ENCODE measurements at places on chromosomes 5 and 9.

DNA sequence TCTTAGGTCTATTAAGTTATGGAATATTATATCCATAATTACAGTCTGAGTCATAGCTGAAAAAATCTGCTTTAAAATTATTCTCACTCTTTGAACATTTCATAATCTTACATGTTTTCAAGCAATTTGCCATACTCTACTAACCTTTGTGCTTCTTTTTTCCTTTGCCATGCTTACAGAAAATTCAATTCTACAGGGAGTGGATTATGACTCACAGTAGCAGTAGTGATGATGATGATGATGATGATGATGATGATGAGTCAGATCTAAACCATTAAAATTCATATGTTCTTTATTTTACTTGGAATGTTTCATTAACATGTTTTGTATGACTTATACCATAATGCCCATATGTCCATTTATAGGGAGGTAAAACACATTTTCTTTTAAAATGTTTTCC is 207.1 kb downstream of the VPS13A start:
- DNase-seq = no peak

DNA sequence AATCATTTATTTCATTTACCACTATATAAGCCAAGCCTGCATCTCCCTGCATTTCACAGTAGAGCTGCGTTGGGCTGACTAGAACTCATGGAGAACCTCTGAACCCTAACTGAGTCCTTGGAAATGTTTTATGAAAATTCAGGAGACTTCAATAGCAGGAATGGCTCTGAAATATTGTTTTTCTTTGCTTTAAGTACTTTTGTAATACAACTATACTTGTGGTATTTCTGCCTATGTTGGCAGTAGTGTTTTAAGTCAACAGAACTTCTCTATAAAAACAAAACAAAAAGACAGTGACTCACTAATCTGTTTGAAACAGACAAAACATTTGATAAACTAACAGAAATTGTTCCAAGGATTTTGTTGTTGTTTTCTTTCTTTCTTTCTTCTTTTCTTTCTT is 489.2 kb upstream of the MEF2C start:
- no peak for DNase-seq

GRCh38 chr9:23538461-23539003 is 287.5 kb downstream of the ELAVL2 start:
- no peak for DNase-seq

- peak; percentile 12 for DNase-seq
Observed at GRCh38 chr5:43396762-43397304, 15.4 kb downstream of the CCL28 start.

DNA sequence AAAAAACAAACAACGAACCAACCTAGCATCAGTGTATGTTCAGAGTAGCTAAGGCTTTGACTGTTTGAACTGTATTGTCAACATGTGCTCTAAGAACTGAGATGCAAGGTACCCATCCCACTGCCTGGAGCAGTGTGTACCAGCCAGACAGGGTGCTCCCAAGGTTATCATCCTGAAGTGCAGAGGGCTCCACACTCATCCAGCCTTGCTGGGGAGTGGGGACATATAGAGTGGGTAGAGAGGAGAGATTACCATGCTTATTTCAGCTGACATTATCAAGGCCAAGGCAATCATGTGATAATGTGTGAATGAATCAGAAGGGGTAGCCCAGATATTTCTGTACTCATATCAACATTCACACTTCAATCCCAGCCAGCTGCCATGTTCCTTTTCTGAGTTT is 68.7 kb upstream of the ZNF622 start:
- DNase-seq = no peak

DNA sequence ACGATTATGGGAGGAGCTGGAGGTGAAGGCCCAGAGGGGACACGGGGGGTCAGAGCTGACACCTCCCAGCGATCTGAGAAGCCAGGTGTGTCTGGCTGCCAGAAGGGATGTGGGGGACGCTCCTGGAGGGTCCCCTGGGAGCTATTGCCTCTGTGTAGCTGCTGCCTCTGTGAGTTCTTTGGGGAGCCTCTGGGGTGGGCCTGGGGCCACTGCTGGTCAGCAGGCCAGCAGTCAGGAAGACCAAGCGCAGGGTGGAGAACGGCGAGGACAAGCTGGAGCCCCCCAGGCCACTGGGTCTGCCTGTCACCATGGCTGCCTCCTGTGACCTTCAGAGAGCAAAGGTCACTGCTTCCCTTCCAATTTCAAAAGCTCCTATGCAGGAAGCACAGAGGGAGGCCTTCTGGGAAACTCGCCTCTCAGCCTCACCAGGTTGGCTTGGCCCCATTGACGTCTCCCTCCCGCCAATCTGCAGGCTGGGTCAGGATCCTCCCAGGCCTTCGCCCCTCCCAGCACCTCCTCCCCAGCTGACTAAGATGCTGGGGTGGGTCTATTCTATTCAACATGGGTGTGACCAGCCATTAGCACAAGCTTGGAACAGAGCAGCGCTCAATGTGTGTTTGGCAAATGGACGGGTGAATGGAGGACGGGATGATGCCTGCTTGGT is 126.4 kb downstream of the GAPVD1 start:
- DNase-seq = no peak

GRCh38 chr5:134460551-134460950 is 48.9 kb upstream of the CDKN2AIPNL start:
- DNase-seq = no peak

DNA sequence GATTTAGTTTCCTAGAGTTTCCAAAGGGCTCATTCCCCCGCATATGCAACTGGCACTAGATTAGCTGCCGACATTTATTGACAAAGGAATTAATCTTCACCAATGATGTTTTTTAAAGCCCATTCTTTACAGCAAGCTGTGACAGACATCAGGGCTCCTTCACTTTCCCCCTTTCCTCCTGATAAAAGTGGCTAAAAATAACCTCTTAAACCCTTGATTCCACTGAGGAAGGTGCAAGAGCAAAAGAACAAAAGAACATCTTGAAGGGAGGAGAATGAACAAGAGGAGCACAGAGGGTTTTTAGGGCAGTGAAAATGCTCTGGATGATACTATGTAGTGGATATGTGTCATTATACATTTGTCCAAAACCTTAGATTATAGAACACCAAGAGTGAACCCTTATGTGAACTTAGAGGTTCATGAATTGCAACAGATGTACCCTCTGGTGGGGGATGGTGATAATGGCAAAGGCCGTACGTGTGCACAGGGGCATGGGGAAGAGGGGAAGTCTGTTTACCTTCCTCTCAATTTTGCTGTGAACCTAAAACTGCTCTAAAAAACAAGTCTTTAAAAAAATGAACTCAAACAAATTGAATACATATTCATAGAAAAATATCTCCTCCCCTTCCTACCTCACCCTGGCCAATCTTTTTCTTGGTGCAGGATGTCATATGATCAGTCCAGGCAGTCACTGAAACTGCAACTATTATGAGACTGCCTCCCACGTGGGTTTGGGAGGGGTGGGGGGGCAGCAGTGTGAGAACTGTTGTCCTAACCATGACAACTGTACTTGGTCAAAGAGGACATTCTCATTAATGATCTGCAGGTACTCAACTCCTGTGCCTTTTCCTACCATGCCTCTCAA is 83.0 kb downstream of the MARCHF3 start:
- no peak for DNase-seq

- no peak for DNase-seq
Observed at GRCh38 chr5:96812851-96813250, 5.1 kb upstream of the ERAP1 start.

GRCh38 chr9:105055917-105056316 is 128.0 kb upstream of the ABCA1 start:
- no peak for DNase-seq

DNA sequence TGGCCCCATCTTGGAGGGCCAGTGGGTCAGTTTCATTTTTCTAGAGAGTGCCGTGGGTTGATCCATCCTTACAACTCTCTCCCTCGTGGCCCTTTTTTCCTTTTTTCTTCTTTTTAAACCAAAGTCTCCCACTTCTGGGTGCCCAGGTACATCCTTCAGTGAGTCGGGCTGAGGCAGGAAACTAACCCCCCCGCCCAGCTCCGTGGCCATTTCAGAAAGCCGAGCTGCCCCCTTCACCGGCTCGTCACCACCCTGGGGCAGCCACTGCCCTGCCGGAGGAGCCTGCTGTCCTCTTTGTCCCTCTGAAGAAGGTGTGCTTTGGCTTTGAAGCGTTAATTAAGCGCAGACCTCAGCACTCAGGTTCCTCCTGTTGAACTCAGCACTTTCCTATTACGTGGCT is 5.2 kb downstream of the CFAP77 start:
- DNase-seq = no peak

DNA sequence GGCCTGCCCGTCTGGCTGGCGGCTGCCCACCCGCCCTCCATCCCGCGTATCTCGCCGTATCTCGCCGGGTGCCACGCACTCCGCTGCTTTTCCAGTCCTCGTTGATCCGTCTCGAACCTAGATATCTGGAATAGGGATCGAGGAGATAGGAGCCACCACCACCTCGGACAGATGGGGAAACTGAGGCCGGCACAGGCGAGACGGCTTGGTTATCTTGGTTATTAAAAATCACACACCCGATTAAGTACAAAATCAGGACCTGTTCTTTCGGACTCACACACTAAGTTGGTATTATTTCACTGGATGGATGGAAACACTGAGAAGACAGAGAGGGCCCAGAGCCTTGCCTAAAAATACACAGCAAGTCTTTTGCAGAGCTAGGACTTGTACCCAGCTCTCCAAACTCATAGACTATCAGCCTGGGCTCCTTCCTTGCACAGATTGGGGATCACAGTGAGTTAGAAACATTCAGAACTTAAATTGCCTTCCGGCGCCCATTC is 678 bp downstream of the SLC26A2 start:
- no peak for DNase-seq

- DNase-seq = no peak
Observed at GRCh38 chr5:18069790-18070189, 435.5 kb downstream of the TAF11L14 start.

DNA sequence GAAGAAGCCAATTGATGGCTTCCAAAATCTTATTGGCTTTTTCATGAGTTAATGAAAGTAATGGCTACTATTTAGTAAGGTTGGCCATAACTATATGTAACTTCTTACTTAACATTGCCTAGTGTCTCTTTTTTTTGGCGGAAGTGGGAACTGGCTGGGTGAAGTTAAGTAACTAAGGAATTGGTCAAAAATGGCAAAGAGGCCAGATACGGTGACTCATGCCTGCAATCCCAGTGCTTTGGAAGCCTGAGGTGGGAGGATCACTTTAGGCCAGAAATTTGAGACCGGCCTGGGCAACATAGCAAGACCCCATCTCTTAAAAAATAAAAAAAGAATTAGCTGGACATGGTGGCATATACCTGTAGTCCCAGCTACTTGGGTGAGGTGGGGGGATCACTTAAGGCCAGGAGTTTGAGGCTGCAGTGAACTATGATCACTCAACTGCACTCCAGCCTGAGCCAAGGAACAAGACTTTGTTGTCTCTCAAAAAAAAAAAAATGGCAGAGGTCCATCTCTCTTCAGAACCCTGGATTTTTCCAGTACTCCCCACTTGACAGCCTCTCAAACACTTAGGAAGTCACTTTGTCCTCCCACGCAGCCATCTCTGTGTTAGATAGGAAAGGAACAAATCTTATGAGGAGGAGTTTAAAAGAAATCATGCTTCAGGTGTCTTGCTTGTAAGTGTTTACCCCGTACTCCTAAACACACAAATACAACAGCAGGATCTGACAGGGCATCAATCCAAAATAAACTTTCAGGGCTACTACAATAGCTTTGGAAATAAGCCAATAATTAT is 75.7 kb downstream of the TEK start:
- no peak for DNase-seq

- DNase-seq = no peak
Observed at GRCh38 chr5:126172812-126173211, 250.4 kb upstream of the GRAMD2B start.

GRCh38 chr5:141319699-141320098 is 885 bp downstream of the TAF7 start:
- no peak for DNase-seq

- no peak for DNase-seq
Observed at GRCh38 chr9:6764523-6764922, 6.8 kb downstream of the KDM4C start.

- no peak for DNase-seq
Observed at GRCh38 chr5:27472000-27472763, 433.8 kb upstream of the CDH9 start.

DNA sequence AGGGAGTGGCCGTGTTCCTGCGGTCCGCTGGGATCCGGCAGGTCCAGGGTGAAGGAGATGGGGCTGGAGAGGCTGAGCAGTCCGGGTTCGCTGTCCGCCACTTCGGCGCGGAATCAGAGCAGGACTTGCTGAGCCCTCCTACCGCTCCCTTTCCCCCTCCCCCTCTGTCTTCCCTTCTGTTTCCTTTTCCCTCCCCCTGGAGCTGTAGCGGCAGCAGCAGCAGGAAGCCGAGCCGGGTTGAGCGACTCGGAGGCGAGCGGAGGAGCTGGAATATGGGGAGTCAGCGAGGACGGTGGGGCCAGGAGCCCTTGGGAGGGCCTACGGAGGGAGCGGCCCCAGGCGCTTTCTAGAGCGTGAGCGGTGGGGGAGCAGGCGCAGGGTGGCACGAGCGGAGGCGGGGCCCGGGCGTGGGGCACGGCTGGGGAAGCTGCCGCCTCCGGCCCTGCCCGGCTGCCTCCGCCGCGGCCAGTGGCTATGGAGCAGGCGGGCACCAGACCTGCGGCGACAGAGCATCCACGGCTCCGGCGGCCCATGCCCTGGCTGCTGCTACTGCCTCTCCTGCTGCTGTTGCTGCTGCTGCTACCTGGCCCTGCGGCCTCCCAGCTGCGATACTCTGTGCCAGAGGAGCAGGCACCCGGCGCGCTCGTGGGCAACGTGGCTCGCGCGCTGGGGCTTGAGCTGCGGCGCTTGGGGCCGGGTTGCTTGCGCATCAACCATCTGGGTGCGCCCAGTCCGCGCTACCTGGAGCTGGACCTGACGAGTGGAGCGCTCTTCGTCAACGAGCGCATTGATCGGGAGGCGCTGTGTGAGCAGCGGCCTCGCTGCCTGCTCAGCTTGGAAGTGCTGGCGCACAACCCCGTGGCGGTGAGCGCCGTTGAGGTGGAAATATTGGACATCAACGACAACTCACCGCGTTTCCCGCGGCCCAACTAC is at the start of gene PCDHAC2:
PCDHAC2 (plus strand) TSS at position 184 of the 933 bp plus-strand sequence; CDS start at position 475, 291 bp downstream.
- DNase-seq = no peak

DNA sequence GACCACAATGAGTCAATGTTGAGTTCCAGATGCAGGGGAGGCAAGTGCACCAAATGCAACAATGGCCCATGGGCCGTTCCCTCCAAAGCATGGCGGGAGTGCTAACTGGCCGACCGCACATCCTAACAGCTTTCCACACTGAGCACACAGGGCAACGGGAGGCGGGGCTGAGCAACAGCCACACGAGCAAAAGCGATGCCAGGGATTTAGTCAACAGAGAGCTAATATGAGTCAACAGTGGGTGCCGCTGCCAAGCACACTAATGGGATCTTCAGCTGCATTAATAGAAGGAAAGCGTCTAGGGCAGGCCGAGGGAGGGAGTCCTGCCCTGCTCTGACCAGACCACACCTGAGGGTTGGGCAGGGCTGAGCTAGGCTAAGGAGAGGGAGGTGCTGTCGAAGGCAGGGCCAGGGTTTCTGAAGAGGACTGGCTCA is 4.6 kb downstream of the EPB41L4B start:
- DNase-seq = no peak

- no peak for DNase-seq
Observed at GRCh38 chr5:26945901-26946300, 92.5 kb downstream of the CDH9 start.

DNA sequence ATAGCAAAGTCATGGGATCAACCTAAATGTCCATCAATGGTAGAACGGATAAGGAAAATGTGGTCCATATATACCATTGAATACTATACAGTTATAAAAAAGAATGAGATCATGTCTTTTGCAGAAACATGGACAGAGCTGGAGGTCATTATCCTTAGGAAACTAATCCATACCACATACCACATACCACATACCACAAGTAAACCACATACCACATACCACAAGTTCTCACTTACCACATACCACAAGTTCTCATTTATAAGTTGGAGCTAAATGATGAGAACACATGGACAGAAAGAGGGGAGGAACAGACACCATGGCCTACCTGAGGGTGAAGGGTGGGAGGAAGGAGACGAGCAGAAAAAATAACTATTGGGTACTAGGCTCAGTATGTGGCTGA is 154.6 kb upstream of the GHR start:
- DNase-seq = no peak
